ENCODE measurements at places on chromosomes 2 and 18.

GRCh38 chr18:39549144-39549543 lies 1983.5 kb upstream of the CELF4 start:
- DNase-seq, result no peak

DNA sequence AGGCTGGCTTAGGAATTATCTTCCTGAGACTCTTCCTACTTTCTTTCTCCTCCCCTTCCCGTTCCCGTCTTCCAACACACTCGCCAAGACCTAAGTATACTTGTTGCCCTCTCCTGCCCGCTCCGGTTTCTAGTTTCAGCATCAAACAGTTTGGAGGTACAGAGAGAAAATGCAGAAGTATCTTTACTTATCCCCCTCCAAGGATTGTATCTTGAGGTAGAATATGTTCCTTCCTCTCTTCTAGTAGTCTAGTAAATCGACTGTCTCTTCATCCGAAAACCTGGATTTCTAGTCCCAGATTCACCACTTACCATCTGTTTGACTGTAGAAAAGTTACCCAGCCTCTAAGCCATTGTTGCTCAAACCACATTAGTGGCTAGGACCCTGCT lies 755 bp downstream of the EIF4E2 start:
- no peak for DNase-seq

DNA sequence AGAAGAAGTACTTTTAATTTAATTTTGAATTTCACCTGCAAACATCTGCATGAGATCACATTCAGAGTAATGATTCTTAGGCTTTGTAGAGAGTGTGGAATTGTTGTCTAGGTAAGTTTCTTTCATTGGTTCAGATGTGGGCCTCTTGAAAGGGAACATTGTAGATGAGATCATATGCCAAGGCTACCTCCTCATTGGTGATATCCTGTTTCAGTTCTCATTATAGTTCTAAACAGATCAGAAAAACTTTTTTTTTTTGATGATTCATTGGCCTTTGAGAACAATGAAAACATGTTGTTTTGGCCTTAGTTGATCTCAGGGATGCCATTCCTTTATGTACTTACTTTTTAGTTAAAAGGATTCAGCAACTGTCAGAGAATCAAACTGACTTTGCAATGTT lies 44.5 kb downstream of the EML6 start:
- no peak for DNase-seq

GRCh38 chr18:8969639-8970390 lies 132.7 kb upstream of the NDUFV2 start:
- no peak for DNase-seq

GRCh38 chr18:25279961-25280360 lies 72.0 kb downstream of the ZNF521 start:
- DNase-seq, result no peak

DNA sequence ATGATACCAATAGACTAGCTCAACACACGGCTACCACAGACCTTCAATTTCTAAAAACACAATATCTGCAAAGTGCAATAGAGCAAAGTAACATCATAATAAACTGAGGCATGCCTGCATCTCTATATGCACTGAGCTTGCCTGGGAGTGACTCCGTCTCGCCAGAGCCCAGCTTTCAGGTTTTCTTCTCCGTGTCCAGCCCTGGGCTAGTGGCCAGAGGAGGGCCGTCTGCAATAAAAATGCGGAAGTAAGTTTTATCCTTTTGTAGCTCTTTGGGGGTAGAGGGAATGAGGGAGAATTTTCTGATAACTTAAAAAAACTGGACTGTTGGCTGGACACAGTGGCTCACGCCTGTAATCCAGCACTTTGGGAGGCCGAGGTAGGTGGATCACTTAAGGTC lies 41.0 kb upstream of the GPR17 start:
- no peak for DNase-seq

DNA sequence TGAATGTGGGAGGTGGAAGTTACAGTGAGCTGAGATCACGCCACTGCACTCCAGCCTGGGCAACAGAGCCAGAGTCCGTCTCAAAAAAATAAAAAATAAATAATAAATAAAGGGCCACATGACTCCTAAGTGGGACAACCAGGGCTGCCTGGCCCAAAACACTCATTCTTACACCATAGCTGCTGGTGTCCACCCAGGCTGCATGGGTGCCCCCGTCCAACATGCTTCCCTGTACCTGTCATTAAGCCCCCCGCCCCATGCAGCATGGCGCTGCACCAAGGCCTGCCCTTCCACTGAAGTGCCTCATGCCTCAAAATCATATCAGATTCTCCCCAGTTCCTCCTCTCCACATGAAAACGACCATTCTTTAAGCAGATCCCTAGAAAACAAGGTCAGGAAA lies 10.8 kb downstream of the GALM start:
- DNase-seq, result no peak

Measured in activated T-cell treated with anti-CD3 and anti-CD28 coated beads, Interleukin-2, amount 50 U/mL, for 1 hour (primary cell).